ENCODE measurements at places on chromosomes 2 and 18.

DNA sequence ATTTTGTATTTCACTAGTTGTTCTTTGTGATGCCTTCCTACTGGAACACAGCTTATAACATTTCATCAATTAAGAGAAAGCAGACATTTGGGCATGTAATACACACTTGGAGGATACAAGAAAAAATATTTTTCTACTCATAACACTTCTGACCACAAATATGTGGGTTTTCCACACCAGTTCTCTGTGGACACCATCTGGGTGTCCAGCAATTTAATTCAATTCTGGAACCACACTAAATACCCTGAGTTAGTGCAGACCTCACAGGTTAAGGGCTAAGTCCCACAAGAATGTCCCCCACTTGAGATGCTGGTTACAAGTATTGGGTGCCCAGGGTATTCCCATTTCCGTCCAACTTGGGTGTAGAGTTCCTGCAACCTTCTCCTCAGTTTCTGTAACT, 91.1 kb upstream of the SKOR2 start:
- no peak for DNase-seq

DNA sequence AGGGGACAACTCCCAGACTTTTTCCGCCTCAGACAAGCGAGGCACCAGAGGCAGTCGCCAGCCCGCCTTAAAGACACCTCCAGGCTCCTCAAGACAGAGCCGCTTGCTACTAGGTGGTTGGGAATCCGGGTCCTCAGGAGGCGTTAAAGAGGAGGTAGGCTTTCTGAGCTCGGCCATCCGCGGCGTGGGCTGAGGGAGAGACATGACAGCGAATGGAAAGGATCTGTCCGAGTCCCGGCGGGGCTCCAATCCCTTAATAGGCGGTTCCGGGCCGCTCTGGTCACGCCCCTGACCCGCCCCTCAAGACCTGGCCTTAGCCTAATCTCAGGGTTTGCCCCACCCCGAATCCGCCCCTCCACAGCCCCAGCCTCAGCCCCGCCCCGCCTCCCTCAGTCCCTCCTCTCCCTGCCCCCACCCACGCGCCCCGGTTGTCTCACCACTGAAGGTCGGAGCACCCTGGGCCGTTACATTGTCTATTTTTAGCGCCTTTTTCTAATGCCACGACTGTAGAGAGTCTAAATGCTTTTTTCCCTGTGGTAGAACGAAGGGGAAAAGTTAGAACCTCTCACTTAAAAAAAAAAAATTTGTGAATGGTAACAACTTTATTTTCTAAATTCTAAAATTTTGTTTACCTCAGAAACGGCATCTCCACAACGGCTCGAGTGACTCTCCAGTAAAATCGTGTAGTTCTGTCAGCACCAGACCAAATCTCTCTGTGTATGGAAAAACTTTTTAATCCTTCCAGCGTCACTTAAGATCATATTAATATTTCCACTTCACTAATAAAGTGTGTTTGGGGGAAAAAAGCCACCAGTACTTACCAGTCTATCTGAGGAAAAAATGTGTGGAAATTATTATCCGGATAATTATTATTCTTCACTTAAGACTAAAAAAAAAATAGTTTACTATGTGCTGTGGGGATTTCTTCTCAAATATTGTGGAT, at the start of gene RAD51AP2:
Gene RAD51AP2, minus strand, starts transcription at position 229 of the 943 bp plus-strand sequence. Its CDS starts 25 bp downstream, at position 204.
- no peak for DNase-seq

DNA sequence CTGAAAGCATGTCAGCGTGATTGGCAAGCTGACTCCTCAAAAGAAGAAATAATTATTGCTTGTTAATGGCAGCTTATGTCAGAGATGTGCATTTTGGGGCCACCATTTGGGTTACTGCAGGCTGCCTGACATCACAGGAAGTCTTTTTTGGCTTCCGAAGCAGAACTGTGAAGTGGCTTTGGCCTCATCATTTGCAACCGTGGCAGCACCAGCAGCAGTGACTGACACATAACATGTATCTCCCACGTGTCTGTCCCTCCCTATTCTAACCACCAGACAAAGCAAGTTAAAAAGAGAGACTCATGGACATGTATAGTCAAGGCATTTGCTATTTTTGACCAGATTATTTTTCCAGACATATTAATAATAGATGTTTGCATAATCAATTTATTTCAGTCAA, 488.7 kb upstream of the ACVR2A start:
- no peak for DNase-seq

- DNase-seq: no peak
These were observed 373.1 kb upstream of the NETO1 start for GRCh38 chr18:73240899-73241298.

Measured in activated CD4-positive, alpha-beta T cell treated with anti-CD3 and anti-CD28 coated beads for 1 hour (primary cell).